ENCODE measurements at places on chromosomes 3 and 15. TPM values are rescaled to one million over a fixed set of nuclear protein-coding genes. Genes with fewer than 3 reads are reported as not detected.

DNA sequence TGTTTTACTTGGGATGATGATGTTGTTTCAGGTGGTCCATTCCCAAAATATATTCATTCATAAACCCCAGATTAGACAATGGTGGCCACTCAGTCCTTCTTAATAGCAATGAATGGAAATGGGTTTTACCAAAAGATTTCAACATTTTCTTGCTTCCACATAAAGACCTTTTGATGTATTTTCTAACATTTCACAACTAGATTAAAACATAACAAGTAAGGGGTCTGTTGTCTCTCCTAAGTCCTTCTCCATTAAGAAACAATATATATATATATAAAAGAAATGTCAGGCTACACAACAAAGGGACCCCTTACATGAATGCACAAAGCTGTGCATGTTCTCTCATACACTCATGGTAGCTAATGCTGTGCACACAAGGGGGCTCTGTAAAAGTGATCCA lies 176.4 kb downstream of the ANXA2 start:
- DNase-seq = no peak
- H3K36me3 ChIP-seq = no peaks in the 10 kb centered on the region
- H3K4me3 ChIP-seq = no peak overlapping the region

GRCh38 chr15:59185725-59186124 lies 20.9 kb upstream of the LDHAL6B start:
- H3K36me3 ChIP-seq = no peaks in the 10 kb centered on the region
- no peaks in the 10 kb centered on the region for H3K27me3 ChIP-seq
- no peaks in the 10 kb centered on the region for H3K4me1 ChIP-seq
- no peak for DNase-seq
- no peak overlapping the region for H3K4me3 ChIP-seq

DNA sequence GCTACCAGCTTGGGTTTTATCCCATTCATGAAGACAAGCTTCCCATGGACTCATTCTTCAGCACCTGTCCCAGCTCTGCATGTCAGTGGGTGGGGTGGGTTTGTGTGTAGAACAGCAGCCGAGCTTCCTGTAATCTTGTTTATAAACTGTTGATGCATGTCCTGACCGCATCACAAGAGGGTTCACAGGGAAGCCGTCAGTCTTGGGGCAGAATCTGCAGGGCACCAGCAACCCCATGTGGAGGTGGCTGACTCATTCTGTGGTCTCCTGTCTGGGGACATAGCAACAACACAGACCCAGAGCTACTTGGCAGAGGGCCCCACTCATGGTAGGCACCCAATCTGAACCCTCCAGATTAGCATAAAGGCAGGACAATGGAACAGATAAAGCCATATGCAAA lies 35.6 kb downstream of the DAPK2 start:
- no peaks in the 10 kb centered on the region for H3K4me1 ChIP-seq
- no peaks in the 10 kb centered on the region for H3K36me3 ChIP-seq
- H3K27ac ChIP-seq = no peak overlapping the region
- no peak overlapping the region for H3K4me3 ChIP-seq

- peak overlapping the region; percentile 36 for H3K4me3 ChIP-seq
- H3K27ac ChIP-seq = peak overlapping the region; percentile 79
- H3K27me3 ChIP-seq = no peaks in the 10 kb centered on the region
- DNase-seq = no peak
- H3K4me1 ChIP-seq = no peaks in the 10 kb centered on the region
- H3K36me3 ChIP-seq = no peaks in the 10 kb centered on the region
These were observed 148 bp downstream of the RBMS3 start for GRCh38 chr3:29281094-29281343.

- H3K4me1 ChIP-seq = no peaks in the 10 kb centered on the region
- DNase-seq = no peak
- H3K27me3 ChIP-seq = no peaks in the 10 kb centered on the region
- no peak overlapping the region for H3K4me3 ChIP-seq
- H3K27ac ChIP-seq = no peak overlapping the region
- H3K36me3 ChIP-seq = no peaks in the 10 kb centered on the region
These were observed 33.1 kb upstream of the UBE2Q2 start for GRCh38 chr15:75809986-75810750.

- H3K4me1 ChIP-seq = no peaks in the 10 kb centered on the region
- H3K4me3 ChIP-seq = no peak overlapping the region
- H3K27ac ChIP-seq = no peak overlapping the region
- DNase-seq = no peak
These were observed 284.8 kb downstream of the GBE1 start for GRCh38 chr3:81476692-81477091.

- H3K36me3 ChIP-seq = no peaks in the 10 kb centered on the region
- H3K27me3 ChIP-seq = no peaks in the 10 kb centered on the region
- no peak overlapping the region for H3K4me3 ChIP-seq
- H3K27ac ChIP-seq = no peak overlapping the region
- H3K4me1 ChIP-seq = no peaks in the 10 kb centered on the region
These were observed 66.1 kb downstream of the RPN1 start for GRCh38 chr3:128584412-128585020.

KLHL40 gene
- 2.9 TPM for total RNA-seq

FANCD2OS gene
- total RNA-seq = 2.3 TPM

MUC4 gene
- 12.0 TPM for total RNA-seq

Measured in prostate gland (tissue), 2 donors.